ENCODE measurements at places on chromosomes 1 and 21. TPM values are rescaled to one million over a fixed set of nuclear protein-coding genes. Genes with fewer than 3 reads are reported as not detected.

DNA sequence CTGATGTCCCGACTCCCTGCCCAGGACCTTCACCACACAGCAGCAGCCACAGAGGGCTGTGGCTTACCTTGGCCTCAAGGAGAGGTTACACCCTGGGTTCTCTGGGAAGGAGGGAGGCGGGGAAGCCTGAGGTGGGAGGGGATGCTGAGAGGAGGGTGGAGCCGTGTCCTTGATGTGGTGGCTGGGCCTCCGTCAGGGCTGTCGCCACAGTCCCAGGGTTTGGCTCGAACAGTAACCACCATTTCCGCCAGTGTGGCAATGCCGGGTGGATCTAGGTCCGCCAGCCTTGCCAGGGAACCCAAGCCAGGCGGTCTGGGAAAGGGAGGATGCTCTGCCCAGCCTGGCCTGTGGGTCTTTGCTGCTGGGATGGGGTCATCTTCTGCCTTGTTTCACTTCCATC is 18.4 kb upstream of the CDCA8 start:
- DNase-seq, result peak; percentile 84

DNA sequence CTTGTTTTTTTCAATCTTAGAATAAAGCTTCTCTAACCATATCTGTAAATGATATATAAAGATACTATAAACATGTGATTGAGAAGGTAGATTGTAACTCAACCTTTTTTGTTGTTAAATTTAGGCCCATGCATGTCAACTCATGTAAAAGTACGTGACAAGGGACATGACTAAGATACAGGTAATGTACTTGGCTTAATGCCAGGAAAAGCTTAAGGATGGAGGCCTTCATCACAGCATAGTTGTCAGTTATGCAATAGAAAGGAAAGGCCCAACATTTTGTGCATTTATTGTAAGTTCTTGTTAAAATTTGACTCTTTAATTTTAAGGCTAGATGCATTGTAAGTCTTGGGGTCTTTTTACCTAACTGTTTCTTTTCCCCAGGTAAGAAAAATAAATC is 305.1 kb downstream of the LTN1 start:
- no peak for DNase-seq

The RHCE gene
- total RNA-seq, result 0.49 TPM

- DNase-seq, result no peak
Observed at GRCh38 chr1:93670141-93670540, 11.5 kb downstream of the BCAR3 start.

- DNase-seq, result no peak
Observed at GRCh38 chr1:112983537-112984131, 27.6 kb upstream of the SLC16A1 start.

DNA sequence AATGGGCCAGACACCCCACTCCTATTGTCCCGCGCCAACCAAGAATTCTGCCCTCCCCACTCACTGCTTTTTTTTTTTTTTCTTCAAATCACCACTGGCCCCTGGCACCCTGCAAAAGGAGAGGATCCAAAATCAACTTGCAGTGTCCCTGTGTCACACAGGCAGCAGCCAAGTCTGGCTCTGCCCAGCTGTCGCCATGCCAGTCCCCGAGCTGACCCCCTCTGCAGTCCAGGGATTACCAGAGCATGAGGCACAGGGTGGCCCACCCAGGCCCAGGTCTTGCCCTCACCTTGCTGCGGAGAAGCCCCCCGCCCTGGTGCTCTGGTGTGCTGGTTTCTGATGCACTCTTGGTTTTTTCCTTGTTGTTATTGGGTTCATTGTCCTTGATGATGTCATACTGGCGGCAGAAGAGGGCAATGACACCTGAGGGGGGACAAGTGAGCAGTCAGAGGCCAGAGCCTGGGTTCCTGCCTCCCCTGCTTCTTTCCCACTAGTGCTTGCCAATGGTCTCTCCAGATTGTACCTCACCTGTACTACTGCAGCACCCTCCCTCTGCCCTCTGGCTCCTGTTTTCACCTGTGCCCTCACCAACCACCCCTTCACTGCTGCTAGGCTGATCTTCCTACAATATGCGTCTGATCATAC is 6.2 kb downstream of the FNDC5 start:
- no peak for DNase-seq

The COL16A1 gene
- total RNA-seq, result 6.9 TPM

DNA sequence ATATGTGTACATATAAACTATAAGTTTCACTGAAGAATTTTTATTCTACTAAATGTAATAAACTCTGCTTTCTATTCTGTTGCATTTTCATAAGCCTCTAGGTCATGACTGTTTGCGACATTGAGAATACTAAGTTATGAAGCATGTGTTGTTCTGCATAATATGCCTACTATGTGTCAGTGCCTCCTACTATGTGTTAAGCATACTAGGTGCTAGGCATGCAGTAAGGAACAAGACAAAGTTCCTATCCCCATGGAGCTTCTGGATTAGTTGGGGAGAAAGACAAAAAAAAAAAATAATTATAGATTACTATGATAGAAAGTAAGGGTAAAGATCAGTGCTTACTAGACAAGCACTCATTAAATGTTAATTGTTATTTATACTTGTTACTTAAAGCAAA is 1.3 kb downstream of the SDCCAG8 start:
- no peak for DNase-seq

The C1orf226 gene
- total RNA-seq, result 6.7 TPM

The FAM72C gene
- total RNA-seq, result 5.4 TPM

DNA sequence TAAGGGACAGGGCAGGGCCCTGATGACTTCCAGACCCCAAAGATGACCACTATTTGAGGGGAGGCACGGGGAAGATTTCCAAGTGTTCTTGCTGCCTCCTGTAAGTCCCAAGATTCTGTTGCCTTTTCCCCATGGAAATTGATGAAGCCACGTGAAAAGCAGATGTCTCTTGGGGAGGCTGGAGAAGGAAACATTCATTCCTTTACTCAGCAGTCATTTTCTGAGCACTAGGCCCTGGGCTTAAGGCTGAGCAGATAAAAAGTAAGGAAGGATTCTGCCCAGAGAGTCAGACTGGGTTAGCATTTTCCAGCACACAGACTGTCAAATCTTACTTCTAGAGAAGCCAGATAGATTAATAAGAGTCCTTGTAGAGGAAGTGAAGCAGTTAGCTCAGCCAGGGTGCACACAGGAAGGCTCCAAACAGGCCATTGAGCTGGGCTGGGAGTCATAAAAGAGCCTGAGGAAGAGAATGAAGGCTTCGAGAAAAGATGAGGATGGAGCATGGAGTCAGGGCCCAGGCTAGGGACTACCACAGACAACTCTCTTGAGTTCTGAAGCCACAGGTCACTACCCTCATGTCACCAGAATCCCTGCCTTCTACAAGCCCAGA is 10.1 kb downstream of the EXTL1 start:
- no peak for DNase-seq

DNA sequence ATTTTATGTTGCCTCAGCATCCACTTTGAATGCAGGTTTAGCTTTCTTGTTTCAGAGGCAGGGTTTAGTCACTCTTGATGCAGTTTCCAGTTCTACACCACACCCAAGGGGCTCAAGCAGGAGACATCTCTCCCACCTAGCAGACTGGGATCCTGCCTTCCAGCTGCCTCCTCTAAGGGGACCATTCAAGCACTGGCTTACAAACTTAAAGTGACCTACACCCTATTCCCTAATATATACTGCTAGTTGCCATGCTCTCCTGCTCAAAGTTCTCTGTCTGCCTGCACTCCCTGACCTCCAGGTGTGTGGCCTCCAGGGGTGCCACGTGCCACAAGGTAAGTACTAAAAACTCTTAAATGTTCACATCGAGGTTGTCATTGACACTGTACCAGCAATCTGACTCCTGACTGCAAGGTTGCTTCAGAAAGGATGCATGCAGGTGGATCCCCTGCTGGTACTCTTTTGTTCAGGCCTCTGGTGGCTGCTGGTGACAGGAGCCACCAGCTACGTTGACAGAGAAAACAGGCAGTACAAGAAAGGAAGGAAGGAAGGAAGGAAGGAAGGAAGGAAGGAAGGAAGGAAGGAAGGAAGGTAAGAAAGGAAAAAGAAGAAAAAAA is 185.9 kb downstream of the COQ8A start:
- DNase-seq, result peak; percentile 69

DNA sequence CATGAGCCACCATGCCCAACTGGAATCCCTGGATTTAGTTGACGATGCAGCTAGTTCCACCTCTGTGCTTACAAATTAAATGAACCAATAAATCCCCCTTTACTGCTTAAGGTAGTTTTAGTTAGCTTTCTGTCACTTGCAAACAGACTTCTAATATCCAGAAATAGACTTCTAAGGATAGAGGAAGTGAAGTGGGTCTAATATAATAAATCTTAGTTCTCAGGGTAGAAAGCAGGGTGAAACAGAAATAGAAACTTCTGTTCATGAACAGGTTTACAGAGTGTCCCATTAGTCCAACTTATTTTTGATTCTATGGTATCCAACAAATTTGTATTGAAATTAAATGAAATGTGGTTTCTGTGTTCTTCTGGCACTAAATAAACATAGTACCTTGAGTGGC is 20.1 kb downstream of the BCAS2 start:
- DNase-seq, result no peak

The APOBEC4 gene
- total RNA-seq, result not detected

- DNase-seq, result no peak
Observed at GRCh38 chr21:17461014-17461413, 51.8 kb upstream of the CXADR start.

DNA sequence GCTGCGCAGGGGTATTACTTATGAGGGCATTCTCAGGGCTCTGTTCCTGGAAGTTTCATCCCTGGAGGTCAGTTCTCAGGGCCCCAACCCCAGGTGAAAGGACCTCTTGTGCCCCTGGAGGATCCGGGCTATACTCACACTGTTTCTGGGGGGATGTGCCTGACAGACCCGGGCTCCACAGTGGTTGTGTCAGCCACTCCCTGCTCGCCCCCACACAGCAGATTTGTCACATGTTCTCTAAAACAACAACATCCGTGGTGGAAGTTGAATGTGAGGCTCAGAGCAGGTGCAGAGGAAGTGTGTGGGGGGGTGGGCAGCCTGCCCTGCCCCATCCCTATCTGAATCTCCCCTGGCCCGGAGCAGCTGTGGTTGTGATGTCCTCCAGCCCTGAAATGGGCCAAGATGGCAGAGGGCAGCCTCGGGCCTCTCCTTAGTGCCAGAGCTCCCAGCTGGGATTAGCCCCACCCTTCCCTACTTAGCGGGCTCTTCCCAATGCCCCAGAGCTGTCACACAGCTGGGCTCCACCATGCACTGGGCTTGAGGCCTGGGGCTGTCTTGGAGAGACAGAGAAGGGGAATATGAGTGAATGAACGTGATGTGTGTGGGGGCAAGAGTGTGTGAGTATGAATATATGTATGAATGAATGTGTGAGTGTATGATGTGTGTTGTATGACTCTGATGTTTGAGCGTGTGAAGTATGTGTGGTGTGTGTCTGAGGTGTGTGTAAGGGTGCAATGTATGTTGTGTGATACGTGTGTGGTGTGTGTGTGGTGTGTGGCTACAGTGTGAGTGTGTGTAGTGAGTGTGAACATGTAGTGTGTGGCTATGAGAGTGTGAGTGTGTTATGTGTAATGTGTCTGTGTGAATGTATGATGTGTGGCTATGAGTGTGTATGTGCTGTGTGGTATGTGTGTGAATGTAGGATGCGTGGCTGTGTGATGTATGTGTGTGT is 1.5 kb upstream of the FCMR start:
- DNase-seq, result no peak

The LCE1D gene
- total RNA-seq, result not detected

GRCh38 chr1:96236156-96236739 is 485.3 kb upstream of the PTBP2 start:
- peak; percentile 65 for DNase-seq

The C1orf94 gene
- 0.15 TPM for total RNA-seq

DNA sequence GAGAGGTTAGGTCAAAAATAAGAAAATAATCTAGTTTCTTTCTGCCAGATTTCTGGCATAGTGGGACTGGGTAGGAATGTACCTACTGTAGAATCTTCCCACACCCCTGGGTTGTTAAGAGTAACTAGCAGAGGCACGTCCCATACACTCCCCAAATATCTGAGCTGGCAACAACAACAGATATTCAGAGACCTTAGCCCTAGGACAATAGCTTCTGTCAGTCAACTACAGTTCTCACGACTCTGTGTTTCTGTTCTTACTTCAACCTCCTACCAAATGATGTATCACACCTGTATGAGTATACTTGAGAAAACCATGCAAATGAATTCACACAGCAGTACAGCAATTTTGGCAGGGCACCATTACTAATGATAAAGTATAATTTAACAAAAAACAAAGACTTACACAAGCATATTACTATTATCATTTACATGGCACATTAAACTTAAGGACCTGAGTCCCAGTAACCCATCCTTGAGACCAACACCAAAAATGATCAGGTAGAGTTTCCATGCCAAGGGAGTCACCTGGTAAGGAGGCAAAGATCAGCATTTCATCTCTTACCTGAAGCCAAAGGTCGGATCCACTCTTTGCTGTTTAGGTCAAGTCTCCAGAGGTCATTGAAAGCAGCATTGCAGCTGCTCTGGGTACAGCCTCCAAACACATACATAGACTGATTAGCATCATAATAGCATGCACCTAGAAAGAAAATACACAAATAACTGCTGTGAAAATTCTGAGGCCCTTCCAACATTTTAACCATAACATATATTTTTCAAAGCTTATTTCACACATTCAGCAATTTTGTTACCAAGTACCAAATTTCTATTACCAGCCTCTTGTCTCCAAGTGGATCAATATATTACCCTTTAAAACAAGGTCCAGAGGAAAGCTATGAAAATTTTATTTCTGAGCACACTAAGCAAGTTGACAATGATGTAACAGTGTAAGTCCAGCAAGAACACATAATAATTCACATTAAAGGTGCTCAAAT is 57.5 kb upstream of the CPLANE2 start:
- no peak for DNase-seq

DNA sequence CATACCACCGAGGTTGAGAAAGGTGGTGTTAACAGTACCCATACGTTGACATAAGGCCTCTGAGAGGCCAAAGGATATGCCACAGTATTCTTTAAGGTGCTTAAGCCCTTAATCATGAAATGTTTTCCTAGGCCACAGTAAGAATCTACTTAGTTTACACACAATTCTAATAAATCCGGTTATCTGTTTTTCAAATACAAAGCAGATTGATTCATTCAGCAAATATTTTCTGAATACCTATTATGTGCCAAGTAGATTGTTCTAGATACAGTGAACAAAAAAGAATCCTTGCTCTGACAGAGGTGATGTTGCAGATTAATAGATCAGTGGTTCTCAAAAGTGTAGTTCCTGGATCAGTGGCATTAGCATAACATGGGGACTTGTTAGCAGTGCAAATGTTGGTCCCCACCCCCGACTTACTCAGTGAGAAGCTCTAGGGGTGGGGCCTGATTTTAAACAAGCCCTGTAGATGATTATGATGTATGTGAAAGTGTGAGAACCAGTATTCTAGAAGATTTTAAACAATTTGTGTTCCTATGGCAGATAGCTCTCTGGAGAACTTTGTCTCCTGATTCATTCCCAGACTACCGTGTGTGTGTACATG is 61.6 kb downstream of the NFIA start:
- no peak for DNase-seq

DNA sequence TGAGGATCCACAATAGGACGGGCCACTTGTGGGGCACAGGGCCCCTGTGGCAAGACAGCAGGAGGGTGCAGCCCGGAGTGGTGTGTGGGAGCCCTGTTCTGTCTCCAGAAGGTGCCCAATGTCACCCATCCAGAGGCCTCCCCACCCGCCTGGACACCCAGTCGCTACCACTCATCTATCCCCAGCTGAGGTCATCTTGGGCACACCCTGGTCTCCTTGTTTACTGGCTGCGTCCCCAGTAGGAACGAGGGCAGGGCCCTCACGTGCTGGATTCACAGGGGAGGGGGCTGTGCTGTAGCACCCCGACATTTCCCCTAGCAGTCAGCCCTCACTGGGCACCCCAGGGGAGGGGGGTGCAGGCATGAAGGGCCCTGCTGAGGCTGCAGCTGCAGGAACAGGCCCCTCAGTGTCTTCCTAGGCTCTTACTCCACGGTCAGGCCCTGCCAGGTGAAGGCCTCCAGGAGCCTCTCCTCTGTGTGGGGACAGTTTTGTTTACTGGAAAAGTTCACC is 2.3 kb upstream of the TNNT2 start:
- DNase-seq, result no peak

Data from endodermal cell (in vitro differentiated cells).